ENCODE measurements at places on chromosomes 2 and 18.

- DNase-seq, result no peak
Measured at GRCh38 chr2:190410166-190410565, 2.0 kb downstream of the MFSD6 start.

GRCh38 chr2:99261242-99261641 lies 5.8 kb upstream of the LYG2 start:
- DNase-seq, result no peak

GRCh38 chr2:233213011-233213410 lies 38.5 kb upstream of the ATG16L1 start:
- no peak for DNase-seq

- DNase-seq, result no peak
Measured at GRCh38 chr2:4053769-4054493, 350.6 kb downstream of the DCDC2C start.

DNA sequence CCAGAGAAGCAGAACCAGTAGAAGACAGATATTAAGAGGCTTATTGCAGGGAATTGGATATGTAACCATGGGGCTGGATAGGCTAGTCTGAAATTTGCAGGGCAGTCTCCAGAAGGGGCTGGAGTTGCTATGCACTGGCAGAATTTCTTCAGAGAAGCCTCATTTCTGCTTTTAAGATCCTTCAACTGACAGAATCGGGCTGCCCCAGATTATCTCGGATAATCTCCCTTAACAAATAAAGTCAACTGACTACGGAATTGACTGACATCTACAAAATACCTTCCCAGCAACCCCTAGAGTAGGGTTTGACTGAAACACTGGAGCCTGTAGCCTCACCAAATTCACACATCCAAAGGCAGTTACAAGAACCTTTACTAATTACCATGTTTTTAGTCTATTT lies 136.4 kb downstream of the SOCS6 start:
- no peak for DNase-seq

- DNase-seq, result no peak
Measured at GRCh38 chr18:58591286-58591685, 37.6 kb downstream of the ALPK2 start.

GRCh38 chr2:212659441-212659840 lies 120.8 kb upstream of the ERBB4 start:
- DNase-seq, result no peak

- DNase-seq, result no peak
Measured at GRCh38 chr18:22001912-22002487, 167.4 kb upstream of the GATA6 start.

- DNase-seq, result no peak
Measured at GRCh38 chr2:227205701-227206100, 41.3 kb downstream of the COL4A3 start.

- DNase-seq, result no peak
Measured at GRCh38 chr2:38613126-38613848, 10.6 kb upstream of the HNRNPLL start.

- no peak for DNase-seq
Measured at GRCh38 chr2:148906124-148906523, 31.1 kb downstream of the KIF5C start.

- no peak for DNase-seq
Measured at GRCh38 chr2:9244985-9245544, 38.5 kb downstream of the ASAP2 start.

DNA sequence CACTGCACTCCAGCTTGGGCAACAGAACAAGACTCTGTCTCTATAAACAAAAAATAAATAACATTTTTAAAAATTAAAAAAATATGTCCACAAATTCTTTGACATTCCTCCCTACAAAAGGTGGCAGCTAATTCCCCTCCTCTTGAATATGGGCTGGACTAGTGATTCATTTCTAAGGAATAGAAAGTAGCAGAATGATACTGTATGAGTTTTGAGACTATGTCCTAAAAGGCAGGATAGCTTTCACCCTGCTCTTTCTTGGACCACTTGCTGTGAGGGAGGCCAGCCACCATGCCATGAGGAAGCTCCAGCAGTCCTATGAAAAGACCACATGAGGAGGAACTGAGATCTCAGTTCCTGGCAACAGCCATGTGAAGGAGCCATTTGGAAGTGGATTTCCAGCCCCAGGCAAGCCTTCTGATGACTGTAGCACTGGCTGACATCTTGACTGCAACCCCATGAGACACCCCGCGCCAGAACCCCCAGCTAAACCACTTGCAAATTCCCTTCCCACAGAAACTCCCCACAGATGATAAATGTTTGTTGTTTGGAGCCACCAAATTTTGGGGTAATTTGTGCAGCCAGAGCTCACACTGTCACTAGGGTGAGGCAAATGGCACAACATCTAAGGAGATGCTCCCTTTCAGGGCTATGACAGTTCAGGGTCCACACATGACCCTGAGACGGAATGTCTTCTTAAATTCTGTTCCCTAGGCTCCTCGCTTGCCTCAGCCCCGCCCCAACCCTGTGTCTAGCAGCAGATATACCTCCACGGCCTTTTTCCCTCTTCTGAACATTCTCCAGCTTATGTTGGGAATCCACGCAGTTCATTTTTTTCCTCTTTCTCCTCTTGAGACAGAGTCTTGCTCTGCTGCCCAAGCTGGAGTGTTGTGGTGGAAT lies 17.1 kb upstream of the ATOH8 start:
- no peak for DNase-seq

- DNase-seq, result no peak
Measured at GRCh38 chr2:43222475-43223309, 3.7 kb downstream of the ZFP36L2 start.

DNA sequence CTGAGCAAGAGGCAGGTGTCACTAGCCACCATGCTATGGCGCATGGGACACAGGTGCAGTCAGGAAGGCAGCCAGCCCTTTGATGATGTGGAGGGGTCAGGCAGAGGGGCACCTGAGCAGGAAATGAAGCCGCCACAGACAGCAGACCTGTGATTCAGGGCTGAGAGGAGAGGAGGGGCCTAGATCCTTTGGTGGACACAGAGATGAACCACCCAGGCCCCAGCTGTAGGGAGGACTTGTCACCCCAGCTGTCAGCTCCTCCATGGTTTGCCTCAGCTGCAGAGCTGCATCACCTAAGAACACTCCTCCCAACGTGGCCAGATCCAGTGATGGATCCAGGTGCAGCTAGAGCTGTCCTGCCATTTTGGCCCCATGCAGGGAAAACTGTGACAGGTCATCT lies 11.6 kb downstream of the ASB18 start:
- DNase-seq, result no peak

GRCh38 chr2:117128461-117128860 lies 686.0 kb upstream of the DDX18 start:
- DNase-seq, result no peak

DNA sequence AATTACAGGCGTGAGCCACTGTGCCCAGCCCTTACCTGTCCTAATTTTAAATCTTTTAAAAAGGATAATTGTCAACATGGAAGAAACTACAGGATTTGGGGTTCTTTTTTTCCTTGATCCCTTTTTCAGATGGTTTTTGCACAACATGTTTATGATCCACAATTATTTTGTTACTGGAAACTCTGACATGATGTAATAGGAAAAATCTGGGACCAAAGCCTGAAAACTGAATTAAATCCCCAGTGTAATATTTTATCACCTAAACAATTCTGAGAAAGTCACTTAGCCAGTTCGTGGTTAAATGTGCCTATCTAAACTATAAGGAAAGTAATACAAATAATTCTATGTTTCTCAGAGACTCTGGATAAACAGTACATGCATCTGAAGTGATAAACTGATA lies 1649.7 kb downstream of the LRP1B start:
- no peak for DNase-seq

DNA sequence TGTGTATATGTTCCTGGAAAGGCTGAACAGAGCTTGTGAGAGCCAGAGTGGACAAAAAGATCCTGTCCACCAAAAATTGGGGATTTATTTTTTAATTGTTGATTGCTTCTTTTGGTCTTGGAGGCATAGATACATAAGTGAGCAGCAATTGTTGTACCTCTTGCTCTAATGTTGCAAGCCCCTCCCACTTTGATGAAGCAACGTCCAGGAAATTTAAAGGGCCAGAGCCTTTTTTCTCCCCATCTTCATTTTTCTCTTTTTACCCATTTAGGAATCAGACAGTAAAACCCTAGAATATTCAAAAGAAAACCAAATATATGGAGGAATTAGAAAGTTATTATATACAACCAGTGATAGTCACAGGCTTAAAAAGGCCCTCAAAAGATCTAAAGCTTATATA lies 871.8 kb upstream of the NRXN1 start:
- DNase-seq, result no peak

- no peak for DNase-seq
Measured at GRCh38 chr18:38496222-38496793, 930.7 kb upstream of the CELF4 start.

- no peak for DNase-seq
Measured at GRCh38 chr2:34012715-34013302, 413.7 kb upstream of the FAM98A start.

DNA sequence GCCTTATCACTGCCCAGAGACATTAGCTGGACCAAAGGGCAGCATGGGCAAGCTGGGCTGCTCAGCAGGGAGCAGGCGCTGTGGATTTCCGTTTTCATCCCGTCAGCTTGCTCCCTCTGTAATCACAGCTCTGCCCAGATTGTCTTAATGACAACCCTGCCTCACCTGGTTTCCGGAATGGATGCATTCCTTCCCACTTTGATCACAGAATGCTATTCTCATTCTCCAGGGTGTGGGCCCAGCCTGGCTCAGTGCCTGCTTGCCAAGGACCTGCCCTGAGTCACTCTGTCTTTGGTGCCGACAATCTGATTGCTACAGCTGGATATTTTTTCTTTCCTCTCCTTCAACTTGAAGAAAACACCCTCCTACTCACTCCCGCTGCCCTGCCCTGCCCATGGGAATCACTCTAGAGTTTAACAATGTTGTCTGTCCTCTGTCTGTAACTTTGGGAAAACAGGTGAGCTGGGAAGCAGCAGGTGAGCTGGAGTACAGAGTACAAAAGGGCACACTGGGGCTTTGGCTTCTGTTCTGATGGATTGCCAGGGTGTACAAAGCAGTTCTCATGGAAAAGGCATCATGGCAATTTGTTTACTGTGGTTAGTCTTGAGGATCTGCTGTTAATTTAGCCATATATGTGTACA lies 27.2 kb upstream of the FAM136A start:
- DNase-seq, result no peak

DNA sequence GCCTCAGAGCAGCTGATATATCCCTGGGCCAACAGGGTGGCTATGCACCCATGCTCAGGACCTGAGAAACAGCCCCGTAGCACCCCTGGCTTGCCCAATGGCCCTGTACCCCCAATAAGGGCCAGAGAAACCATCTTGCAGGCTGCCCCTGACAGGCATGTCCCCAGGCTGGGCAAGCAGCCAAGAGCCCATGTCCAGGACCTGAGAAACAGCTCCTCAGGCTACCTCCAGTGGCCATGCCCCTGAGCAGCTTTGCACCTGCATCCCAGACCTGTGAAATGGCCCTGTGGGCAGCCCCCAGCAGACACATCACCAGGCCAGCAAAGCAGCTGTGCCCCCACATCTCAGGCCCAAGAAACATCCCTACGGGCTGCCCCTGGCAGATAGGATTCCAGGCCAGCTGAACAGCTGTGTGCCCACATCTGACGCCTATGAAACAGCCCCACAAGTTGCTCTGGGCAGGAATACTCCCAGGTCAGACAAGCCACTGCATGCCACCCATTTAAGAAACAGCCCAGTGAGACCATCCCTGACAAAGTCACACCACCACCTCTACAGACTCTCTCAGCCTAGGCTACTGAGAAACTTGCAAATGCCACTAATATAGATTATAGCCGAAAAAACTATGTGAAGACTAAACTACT lies 84.1 kb downstream of the TMEM237 start:
- DNase-seq, result no peak

- no peak for DNase-seq
Measured at GRCh38 chr18:9418047-9418690, 57.1 kb upstream of the RALBP1 start.

DNA sequence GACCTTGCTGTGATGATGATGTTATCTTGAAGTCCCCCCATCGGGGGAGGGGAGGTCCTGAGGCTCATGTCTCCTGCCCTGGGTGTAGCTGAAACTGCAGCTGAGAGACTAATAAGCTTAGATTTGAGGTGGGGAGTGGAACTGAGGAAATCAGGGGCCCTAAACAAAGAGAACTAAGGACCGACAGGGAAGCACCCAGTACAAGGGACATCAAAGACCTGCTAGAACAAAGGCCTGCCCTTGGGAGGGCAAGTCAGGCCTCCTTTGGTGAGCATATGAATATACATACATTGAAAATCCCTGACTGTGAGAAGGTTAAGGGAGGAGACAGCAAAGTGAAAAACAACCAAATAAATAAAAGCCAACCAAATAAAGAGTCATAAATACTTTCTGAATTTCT lies 1132.5 kb upstream of the CELF4 start:
- no peak for DNase-seq

DNA sequence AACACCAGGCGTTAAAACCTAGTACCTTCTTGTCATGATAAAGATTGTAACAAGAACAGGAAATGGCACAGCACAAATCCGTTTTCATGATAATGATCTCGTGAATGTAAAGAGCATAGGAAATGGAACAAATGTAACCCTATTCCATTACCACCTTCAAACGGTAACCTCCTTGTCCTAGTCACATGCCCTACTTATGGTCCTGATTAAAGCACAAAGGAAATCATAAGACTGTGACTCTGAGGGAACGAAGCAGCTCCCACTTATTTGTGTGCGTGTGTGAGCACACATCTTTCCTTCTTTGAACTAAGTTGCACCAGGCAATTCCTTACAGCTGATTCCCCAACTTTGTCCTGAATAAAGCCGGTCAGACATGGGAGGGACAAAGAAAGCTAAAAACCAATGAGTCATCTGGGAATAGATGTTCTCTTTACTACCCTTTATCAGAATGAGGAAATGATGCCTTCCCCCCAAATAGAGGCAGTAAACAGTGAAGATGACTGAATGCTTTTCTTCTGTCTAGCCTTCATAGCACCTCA lies 192.6 kb downstream of the IKZF2 start:
- DNase-seq, result no peak

DNA sequence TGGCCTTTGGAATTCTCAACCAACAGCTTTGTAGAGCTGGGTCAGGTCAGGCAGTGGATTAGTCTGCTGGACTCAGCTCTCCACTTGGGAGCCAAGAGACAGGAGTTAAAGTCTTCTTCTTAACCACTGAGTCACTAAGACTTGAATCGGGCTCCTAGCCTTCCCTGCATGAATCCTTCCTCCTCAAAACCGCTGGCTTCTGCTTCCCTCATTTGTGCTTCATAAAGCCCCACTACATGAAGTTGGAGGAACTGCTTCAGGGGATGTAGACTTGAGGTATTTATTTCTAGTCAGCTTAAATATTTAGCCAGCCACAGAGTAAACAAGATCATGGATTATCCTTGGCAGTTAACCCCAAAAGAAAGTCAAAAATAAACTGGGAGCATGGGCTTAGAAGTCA lies 536.3 kb upstream of the TNP1 start:
- DNase-seq, result no peak

- DNase-seq, result no peak
Measured at GRCh38 chr2:101817481-101817880, 120.0 kb downstream of the MAP4K4 start.
